ENCODE measurements at places on chromosomes 4 and X. TPM values are rescaled to one million over a fixed set of nuclear protein-coding genes. Genes with fewer than 3 reads are reported as not detected.

DNA sequence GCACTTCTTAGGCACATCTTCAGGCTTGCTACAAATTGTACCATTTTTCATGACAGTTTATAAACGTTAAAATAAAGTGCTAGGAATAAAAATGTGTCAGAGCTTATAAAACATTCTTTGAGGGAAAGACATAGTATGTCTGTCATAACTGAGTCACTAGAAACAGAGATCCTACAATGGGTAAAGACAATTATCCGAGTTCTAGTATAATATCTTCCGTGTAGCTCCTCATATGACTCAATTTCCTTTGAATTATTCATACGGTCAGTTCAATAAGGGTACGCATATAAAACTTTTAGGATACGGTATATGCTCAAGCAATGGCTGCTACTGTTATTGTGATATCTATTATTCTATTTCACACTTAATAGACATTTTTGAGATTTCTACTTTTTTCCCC is 349.1 kb downstream of the PCDH10 start:
- DNase-seq, result no peak

Gene CXorf51B
- total RNA-seq, result not detected

- no peak for DNase-seq
Measured at GRCh38 chrX:42247241-42247640, 323.9 kb upstream of the CASK start.

- DNase-seq, result no peak
Measured at GRCh38 chr4:78691334-78691754, 84.8 kb upstream of the BMP2K start.

GRCh38 chr4:111011458-111011857 is 388.6 kb upstream of the PITX2 start:
- no peak for DNase-seq

- DNase-seq, result no peak
Measured at GRCh38 chrX:78945186-78945912, at the start of gene P2RY10. TSS of gene P2RY10 (plus strand) at chrX:78945391. CDS start at chrX:78960521, 15,130 bp downstream.

DNA sequence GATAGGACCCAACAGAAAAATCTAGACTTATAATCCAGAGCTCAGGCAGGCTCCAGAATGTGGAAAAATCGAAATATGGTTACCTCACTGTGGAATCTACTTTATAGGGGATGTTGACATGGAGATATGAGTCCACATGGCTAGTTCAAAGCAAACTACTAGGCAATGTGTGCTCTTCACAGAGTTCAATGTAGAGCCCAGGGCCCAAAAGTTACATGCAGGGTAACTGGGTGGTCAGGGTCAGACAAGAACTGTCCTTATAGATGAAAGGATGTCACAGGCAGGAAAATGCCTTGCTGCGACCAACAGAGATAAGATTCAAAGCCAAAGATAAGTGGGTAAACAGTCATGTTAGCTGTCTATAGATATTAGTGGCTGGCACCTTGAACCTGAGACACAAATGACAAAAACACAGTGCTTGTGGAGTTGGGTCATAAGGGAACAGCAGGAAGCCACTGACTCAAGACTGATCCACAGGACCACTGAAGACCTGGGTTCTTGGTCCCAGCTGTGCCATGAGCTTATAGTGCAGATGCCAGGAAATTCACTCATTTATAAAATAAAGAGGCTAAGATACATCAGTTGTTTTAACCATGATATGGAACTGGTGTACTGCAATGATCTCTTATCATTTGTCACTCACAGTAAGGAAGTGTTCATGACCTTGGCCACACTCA is 101.7 kb upstream of the MBNL3 start:
- no peak for DNase-seq

DNA sequence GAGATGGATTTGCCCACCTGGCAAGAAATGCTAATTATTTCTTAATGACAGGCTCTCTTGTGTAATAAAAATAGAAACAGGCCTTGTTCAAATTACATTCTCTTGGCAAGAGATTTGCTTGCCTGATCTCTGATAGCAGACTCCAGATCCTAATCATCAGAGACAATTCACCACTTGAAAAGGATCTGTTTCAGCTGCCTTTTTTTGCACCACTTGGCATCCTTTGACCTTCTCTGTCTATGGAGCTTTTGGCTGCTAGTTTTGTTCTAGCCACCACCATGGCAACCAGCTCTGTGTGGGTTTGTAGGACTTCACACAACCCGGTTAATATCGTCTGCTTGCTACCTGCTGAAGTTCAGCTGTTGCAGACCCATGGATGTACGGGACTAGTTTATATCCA is 241.1 kb upstream of the TLL1 start:
- no peak for DNase-seq

- DNase-seq, result no peak
Measured at GRCh38 chr4:79958466-79959264, 114.4 kb downstream of the ANTXR2 start.

Gene TMSB15C
- 2.2 TPM for total RNA-seq

GRCh38 chrX:20500949-20501348 is 234.2 kb upstream of the RPS6KA3 start:
- no peak for DNase-seq

GRCh38 chr4:88244056-88244455 is 40.3 kb downstream of the PPM1K start:
- DNase-seq, result no peak

Gene ODAPH
- not detected for total RNA-seq

- no peak for DNase-seq
Measured at GRCh38 chr4:187390646-187391045, 604.9 kb upstream of the ZFP42 start.

- DNase-seq, result no peak
Measured at GRCh38 chrX:138748480-138748879, 37.0 kb upstream of the FGF13 start.

Gene SUPT20HL2
- not detected for total RNA-seq

DNA sequence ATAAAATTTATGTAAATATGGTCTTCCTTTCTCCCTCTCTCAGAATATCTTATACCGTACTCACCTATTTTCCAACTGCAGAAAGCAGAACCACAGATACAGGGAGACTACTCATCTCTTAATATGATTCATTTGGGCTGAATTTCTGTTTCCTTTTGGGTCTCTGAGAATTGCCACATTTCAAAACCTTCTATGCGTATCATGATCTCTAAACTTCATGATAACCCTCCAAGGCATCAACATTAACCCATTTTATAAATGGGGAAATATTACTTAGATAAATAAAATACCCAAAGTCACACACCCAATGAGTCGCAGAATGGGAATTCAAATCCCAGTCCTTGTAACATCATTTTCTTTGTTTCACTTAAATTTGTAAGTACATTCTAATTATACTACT is 16.6 kb upstream of the PRDM8 start:
- DNase-seq, result no peak

GRCh38 chr4:8374851-8375649 is 65.5 kb downstream of the ACOX3 start:
- no peak for DNase-seq

- no peak for DNase-seq
Measured at GRCh38 chr4:139207247-139207646, 30.2 kb upstream of the ELF2 start.

GRCh38 chr4:124722071-124722470 is 9.5 kb upstream of the ANKRD50 start:
- DNase-seq, result no peak

- no peak for DNase-seq
Measured at GRCh38 chr4:147461161-147461560, 19.7 kb upstream of the EDNRA start.

GRCh38 chrX:1093586-1094421 is 118.6 kb downstream of the CRLF2 start:
- no peak for DNase-seq

Gene ADGRG4
- total RNA-seq, result not detected

- DNase-seq, result no peak
Measured at GRCh38 chr4:57370691-57371090, 260.5 kb upstream of the IGFBP7 start.

Gene SULT1B1
- total RNA-seq, result 0.64 TPM

Gene ADRA2C
- total RNA-seq, result not detected

DNA sequence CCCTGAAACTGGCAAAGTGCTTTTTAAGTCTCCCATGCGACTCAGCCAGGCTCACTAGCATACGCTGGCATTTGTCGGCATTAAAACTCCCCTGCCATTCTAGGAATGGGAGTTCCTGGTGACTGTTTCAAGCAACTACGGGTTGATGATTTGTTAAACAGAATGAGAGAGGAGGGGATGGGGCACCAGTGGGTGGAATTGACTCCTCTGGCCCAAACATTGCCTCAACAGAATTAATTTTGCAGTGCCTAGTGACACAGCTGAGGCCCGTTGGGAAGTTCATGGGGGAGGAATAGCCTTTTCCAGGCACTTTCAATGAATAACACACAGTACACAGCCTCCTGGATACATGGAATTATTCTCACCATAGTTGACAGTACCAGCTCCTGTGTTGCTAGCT is 30.1 kb downstream of the NEUROG2 start:
- DNase-seq, result no peak

DNA sequence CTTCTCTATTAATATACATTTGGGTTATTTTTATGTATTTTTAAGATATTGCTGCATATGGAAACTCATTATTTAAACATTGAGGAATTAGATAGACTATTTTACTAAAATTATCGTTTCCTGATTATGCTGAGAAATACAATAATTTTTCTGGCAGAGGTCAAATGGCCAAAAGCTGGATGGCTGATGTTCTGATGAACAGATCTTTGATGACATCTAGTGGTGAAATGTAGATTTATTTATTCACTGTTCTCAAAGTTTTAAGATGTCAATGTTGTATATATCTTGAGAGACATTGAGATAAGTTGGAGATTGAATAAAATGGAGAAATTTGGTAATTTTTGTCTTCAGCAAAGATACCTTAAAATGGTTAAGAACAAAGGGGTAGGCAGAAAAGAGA is 96.2 kb downstream of the UGT8 start:
- no peak for DNase-seq

- DNase-seq, result no peak
Measured at GRCh38 chr4:99282731-99283130, 8.1 kb downstream of the ADH1A start.

Gene RHOXF2
- not detected for total RNA-seq

Gene MAGEA2
- not detected for total RNA-seq

DNA sequence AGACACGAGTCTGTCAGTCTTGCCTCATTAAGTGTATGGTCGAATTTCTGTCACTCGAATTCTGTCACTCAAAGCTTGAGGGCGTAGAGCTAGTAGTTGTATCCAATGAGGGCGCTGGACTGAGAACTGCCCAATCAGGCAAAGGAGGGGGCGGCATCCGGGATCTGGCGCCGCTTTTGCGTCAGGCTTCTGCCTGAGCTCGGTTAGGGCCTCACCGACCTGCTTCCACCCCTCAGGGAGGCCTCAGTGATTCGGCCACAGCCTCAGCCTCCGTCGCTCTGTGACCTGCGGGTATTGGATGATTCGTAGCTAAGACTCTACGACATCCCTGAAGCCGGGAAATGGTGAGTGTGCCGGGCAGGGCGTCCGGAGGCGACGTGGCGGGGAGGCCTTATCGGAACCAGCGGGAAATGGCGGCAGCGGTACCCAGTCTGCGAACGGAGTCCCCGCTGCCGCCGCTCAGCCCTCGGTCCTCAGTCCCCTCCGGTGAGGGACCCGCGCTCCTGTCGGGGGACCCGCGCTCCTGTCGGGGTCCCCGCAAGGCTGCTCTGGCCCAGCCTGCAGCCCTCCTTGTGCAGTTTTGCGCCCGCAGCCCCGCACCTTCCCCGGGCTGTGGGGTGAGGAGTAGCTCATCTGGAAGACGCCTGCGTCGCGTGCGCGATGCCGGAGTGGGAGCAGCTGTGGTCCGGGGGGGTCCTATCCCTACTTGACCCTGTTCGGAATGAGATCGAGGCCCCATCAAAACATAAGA is 88.3 kb downstream of the ZNF718 start:
- peak; percentile 8 for DNase-seq

Gene CXCL13
- not detected for total RNA-seq

Gene GPR143
- not detected for total RNA-seq

Gene PPEF1
- not detected for total RNA-seq

DNA sequence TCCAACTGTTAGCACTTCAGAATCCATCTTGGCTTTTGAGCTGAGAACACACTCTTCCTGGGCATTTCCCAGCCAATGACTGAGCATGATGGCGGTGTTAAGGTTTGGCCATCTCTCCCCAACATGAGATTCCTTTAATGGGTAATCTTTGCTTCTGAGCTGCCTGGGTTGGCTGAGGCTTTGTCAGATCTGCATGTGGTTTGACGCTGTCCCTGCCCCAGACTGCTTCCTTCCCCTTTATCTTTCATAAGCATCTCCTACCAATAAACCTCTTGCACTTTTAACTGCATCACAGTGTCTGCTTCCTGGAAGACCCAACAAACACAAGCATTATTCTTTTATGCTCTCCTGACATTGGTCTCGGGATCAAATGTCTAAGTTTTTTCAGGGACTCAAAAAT is 31.5 kb upstream of the DIPK2B start:
- no peak for DNase-seq

DNA sequence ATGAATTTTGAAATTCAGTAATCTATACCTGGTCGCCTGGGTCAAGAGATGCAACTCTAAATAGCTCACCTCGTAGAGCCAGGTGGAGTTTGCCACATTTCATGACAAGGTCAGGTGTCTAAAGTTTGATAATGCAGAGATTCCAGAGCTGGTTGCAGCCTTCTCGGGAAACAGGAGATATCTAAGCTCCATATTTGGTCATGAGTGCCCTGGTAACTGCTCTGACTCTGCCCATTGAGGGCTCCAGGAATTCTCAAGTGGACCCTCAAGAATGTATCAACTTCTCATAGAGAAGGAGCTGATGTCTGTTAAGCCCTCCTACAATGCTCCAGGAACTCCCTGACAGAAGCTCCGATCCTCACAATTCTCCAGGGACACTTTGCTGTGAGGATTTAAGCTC is 33.2 kb upstream of the TSPAN5 start:
- no peak for DNase-seq

- DNase-seq, result peak; percentile 23
Measured at GRCh38 chr4:154982187-154983047, 201.3 kb downstream of the RBM46 start.

Gene CUL4B
- 32.9 TPM for total RNA-seq

- DNase-seq, result no peak
Measured at GRCh38 chr4:119729835-119730670, 101.4 kb upstream of the PDE5A start.

GRCh38 chr4:88227734-88228133 is 56.6 kb downstream of the PPM1K start:
- DNase-seq, result no peak

GRCh38 chrX:41265615-41266014 is 68.3 kb upstream of the DDX3X start:
- DNase-seq, result peak; percentile 39

DNA sequence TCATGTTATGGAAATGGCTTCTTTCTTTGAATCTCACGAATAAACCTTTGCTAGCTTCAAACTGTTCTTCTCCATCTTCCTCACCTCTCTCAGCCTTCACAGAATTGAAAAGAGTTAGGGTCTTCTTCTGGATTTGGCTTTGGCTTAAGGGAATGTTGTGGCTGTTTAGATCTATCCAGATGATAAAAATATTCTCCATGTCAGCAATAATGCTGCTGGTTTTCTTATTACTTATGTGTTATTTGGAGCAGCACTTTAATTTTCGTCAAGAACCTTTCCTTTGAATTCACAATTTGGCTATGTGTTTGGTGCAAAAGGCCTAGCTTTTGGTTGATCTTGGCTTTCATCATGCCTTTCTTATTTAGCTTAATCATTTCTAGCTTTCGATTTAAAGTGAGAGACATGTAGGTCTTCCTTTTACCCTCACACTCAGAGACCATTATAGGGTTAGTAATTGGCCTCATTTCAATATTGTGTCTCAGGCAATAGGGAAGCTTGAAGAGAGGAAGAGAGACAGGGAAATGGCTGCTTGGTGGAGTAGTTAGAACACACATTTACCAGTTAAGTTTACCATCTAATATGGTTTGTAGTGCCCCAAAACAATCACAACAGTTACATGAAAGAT is 5.1 kb upstream of the ADAM29 start:
- DNase-seq, result no peak

Measured in activated naive CD8-positive, alpha-beta T cell treated with anti-CD3 and anti-CD28 coated beads for 36 hours (primary cell).